ENCODE measurements at places on chromosomes 11 and 22.

DNA sequence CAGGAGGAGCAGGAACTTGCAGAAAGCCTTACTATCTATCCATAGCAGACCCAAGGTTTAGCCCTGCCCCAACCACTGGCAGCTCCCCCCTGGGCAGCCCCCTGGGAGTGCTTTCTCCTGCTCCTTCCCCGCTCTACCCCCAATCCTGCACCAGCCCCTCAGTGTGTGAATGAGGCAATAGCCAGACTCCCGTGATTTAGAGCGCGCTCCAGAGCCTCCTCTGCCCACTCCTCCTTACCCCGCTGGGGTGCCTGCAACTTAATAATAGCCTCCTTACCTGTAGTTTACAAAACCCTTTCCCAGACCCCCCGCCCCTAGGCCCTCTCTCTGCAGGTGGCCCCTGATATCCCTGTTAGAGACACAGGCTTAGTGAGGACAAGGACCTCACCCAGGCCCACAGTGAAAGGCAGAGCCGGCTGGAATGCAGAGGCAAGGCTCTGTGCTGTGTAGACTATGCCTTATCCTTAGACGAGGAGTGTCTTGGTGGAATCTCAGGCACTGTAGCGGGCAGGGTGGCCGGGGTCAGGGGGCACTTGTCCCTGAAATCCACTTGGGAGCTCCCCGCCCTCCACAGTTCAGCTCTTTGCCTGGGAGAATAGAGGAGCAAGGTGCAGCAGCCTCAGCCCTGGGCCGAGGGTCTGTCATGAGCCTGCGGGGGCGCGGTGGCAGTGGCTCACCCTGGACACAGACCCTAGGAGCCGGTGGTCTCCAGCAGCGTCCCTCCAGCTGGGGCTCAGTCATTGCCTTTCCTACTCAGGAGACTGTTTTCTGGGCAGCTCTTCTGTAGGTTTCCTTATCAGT lies 4.3 kb upstream of the CARNS1 start:
- DNase-seq: no peak

GRCh38 chr22:35866651-35867050 lies 149.0 kb downstream of the APOL5 start:
- no peak for DNase-seq

GRCh38 chr11:5621580-5621979 lies 3.2 kb upstream of the TRIM34 start:
- no peak for DNase-seq

DNA sequence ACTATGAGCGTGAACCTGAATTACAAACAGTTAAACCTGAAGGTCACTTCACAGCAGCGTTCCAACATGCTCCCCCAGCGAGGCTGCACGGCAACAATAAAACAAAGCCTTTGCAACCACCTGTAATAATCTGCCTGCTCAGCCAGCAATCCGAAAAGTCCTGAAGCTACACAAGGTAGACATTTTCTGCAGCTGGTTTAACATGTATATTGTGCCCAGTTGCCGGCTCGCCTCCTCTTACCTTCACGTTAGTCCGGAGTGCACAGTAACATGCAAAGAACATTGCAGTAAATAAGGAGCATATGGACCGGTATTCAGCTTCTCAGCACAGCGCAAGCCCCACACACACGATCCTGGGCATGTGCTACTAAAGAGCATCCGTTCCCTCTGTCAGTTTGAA lies 704.3 kb downstream of the DLG2 start:
- DNase-seq: no peak

GRCh38 chr11:106398502-106399075 lies 321.1 kb downstream of the AASDHPPT start:
- DNase-seq: no peak

DNA sequence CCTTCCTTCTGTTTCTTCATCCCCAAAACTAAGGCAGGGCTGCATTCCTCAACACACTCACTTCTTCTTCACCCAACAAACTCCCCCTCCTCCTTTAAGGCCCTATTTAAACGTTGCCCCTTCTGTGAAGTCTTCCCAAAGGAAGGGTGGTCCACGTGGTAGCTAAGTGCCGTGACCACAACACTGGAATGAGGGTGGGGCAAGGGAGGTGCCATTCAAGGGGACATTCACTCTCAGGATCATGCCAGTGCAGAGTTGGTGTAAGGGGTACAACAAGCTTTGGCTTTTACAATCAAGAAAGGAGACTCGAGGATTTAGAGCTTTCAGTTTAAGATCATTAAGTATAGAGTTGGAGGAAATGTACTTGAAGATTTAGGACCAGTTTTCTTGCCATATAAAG lies 8.0 kb upstream of the MS4A10 start:
- DNase-seq: no peak

Data from fibroblast of upper back skin (primary cell).